Stimulated activated CD4-positive, alpha-beta T cell treated with anti-CD3 and anti-CD28 coated beads, TNF-alpha, amount 100 ng/mL, for 4 hours (primary cell): ENCODE measurements at places on chromosomes 2 and 18.

DNA sequence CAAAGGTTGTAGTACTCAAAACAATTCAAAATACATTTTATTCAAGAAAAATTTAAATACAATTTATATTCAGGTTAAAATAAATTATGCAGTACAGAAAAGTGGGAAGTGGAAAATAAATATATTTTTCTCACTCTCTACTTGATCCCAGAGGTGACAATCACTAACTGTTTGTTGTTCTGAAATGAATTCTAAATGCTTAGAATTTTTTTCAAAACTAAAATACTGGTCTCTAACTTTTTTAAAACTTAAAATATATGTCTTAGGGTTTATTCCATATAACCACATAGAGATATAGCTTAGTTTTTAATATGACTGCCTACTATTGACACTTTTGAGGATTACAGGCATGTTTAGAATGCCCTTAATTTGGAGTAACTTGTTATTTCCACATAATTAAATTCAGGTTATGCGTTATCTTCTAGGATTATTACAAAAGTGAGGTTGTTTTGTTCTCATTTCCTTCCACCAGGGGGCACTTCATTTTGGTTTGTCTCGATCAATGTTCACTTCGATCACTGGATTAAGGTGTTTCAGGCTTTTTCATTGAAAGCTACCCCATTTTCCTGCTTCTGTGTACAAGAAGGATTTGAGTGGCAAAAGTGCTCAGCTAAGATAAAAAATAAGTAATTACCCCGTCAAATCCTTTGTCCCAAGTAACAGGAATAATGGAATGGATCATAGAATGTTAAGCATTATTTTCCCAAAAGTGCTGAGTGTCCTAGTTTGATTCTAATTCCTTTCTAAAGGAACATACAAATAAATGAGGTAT lies 27.1 kb upstream of the TFPI start:
- DNase-seq, result no peak

GRCh38 chr18:63199743-63200241 lies 119.8 kb downstream of the BCL2 start:
- DNase-seq, result no peak

GRCh38 chr2:47187069-47187468 lies 32.0 kb upstream of the STPG4 start:
- DNase-seq, result no peak

GRCh38 chr2:142742371-142743214 lies 134.9 kb upstream of the KYNU start:
- no peak for DNase-seq

GRCh38 chr2:10864861-10865636 lies 46.7 kb upstream of the KCNF1 start:
- DNase-seq, result no peak

- DNase-seq, result no peak
Measured at GRCh38 chr2:213476641-213477040, 192.4 kb downstream of the SPAG16 start.

DNA sequence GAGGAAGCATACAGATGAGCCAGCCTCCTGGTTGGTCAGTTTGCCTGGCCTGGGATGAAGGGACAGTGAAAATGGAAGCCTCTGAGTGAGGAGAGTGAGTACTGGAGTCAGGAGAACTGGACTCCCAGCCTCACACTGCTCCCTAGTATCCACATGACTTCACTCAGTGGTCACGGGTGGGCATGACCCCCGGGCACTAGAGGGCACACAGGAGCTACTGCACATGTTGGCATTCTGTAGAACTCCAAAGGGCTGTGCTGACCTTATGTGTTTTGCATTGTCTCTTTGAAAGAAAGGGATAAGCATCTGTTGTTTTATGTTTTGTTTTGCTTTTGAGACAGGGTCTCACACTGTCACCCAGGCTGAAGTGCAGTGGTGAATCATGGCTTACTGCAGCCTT lies 23.7 kb downstream of the NCAPH start:
- no peak for DNase-seq

GRCh38 chr18:10912790-10913545 lies 236.4 kb downstream of the PIEZO2 start:
- DNase-seq, result no peak

DNA sequence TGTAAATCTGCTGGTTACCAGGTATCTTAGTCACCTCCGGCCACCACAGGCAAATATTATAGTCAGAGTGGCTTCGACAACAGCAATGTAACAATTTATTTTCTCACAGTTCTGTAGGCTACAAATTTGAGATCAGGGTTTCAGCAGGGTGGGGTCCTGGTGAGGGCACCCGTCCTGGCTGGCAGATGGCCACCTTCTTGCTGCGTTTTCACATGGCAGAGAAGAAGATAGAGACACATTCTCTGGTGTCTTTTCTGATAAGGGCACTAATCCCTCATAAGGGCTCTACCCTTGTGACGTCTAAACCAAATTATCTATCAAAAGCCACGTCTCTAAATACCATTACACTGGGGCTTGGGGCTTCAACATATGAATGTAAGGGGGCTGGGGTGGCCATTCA lies 843.2 kb upstream of the FANCL start:
- no peak for DNase-seq

GRCh38 chr2:34851804-34852203 lies 1252.7 kb upstream of the FAM98A start:
- no peak for DNase-seq

DNA sequence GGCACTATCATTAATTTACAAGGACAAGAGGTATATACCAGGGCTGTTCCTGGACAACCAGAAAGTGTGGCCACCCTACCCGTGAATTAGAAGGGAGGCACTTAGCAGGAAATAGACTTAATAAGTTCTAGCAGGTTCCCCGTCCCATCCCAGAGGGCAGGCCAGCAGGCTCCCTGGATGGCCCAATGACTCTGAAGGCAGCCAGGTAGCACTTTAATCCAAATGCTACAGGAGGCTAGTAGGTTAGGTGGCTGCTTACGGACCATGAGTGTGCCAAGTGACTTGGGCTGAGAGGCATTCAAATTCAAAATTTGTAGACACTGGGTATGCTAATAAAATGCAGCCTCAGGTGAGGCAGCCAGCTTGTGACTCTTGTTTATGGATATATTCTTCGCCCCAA lies 123.9 kb downstream of the UXS1 start:
- no peak for DNase-seq

- DNase-seq, result no peak
Measured at GRCh38 chr2:205995260-205995659, 90.7 kb downstream of the INO80D start.
